A549 treated with GW870086 at 1 μM for 4 hours (cell line): ENCODE measurements at places on chromosomes 5 and 9. TPM values are rescaled to one million over a fixed set of nuclear protein-coding genes. Genes with fewer than 3 reads are reported as not detected.

SH3TC2 gene
- 0.38 to 0.73 TPM (median 0.62 TPM) in 5 replicates for total RNA-seq

GAS1 gene
- total RNA-seq: 0.06 to 0.16 TPM (median 0.09 TPM) in 5 replicates

CER1 gene
- not detected in 5 replicates for total RNA-seq

ANXA2R gene
- 2.1 to 4.2 TPM (median 3.6 TPM) in 5 replicates for total RNA-seq

HAPLN1 gene
- total RNA-seq: not detected in 5 replicates

TRAF1 gene
- 2.2 to 3.1 TPM (median 2.7 TPM) in 5 replicates for total RNA-seq

UBQLN1 gene
- total RNA-seq: 104 to 121 TPM (median 107 TPM) in 5 replicates

MRPL22 gene
- total RNA-seq: 47.5 to 66.7 TPM (median 65.2 TPM) in 5 replicates

UGT3A1 gene
- total RNA-seq: not detected in 5 replicates

WNT8A gene
- total RNA-seq: not detected in 5 replicates

CHSY3 gene
- 0.10 to 0.16 TPM (median 0.13 TPM) in 4 of 5 replicates, not detected in the other for total RNA-seq

AGXT2 gene
- not detected in 5 replicates for total RNA-seq

IPO11 gene
- 15.5 to 17.5 TPM (median 17.1 TPM) in 5 replicates for total RNA-seq
